ENCODE measurements at places on chromosomes 6 and 20.

GRCh38 chr6:41626022-41626421 lies 12.2 kb upstream of the MDFI start:
- no peak for DNase-seq

- DNase-seq, result no peak
Observed at GRCh38 chr20:16639027-16639941, 66.0 kb upstream of the KIF16B start.

GRCh38 chr6:16635810-16636602 lies 125.3 kb downstream of the ATXN1 start:
- DNase-seq, result no peak

- DNase-seq, result no peak
Observed at GRCh38 chr6:169215201-169215681, 38.4 kb downstream of the THBS2 start.

DNA sequence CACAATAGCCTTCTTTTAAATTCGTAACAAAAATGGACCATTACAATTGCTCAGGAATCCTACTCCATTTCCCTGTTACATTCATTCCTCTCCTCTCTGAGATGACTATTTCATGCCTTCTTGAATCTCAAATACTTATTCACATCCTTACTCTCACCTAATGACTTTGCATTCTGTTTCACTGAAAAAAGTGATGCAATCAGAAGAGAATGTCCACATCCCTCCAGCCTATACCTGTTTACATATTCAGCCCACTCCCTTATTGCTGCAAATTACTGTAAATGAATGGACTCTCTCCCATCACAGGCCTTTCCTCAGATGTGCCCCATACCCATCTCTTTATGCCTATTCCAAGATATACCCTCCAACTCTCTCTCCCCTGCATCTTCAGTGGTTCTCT lies 8.6 kb downstream of the TAAR1 start:
- no peak for DNase-seq

DNA sequence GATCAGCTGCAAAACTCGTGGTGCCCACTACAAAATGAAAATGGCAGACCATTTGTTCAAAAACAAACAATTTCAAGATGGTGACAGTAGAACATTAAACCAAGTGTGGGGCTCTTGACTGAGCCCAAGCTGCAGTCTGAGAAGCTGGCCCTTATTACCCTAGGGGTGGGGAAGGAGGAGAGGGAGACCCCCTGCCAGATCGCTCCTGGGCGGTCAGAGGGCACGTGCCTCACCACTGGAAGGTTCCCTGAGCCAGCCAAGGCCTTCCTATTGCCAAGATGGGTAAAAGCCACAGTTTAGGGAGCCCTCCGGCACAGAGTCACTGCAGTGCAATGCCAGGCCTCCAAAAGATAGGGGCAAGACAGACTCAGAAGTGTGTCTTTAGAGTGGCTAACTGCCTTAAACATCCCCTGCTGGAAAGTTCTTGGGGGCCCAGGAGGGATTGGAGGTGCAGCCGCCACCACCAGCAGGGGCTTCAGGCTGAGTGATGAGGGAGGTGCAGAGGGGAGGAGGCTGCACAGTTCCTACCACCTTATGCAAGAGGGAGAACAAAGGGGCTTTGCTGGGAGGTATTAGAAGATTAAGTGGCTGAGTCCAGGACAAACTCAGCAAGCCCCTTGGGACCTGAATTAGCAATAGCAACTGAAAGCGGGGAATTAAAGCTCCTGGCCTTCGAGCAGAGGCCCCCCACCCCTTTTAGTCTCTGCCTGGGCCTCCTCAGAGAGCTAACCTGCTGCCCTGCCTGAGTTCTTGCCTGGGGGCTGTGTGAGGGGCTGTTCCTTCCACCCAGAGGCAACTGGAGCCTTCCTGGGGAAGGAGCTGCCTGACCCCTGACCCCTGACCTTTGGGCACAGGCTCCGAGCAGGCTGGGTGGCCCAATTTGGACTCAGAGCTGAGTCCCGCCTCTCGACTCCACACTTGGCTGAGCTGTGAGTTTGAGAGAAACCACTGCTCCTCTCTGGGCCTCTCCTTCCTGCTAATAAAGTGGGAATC lies 88.4 kb downstream of the VEGFA start:
- DNase-seq, result no peak

DNA sequence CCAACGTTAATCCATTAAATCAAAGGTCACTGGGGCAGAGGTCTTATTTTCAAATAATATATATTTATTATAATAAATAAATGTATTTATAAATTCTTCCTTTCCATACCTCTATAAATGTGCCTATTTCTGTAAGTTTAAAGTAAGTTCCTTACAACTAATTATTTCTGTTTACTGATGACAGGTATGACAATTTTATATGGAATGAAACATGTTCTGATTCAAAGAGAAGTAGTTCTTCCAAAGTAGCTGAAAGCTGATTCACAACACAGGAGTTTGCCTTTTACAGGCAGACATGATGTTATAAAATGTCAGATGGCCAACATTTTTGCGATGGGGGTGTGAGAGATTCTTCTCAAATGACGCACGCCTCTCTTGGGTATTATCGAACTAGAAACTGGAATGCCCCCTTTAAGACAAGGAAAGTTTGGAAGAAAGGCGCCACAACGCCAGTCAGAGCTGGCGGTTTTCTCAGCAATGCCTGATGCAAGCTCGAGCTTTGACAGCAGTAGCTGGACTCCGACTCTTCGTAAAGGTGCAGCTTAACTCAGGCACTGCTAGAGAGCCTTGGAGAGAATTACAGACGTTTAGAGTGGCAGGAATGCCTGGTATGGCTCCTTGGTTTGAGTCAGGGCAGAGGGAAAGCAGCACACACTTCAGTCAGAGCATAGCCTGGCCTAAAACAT lies 92.1 kb downstream of the FOXC1 start:
- DNase-seq, result no peak

GRCh38 chr20:53294804-53295203 lies 298.8 kb downstream of the ZNF217 start:
- DNase-seq, result no peak

GRCh38 chr6:99178168-99178567 lies 171.3 kb downstream of the FAXC start:
- no peak for DNase-seq

DNA sequence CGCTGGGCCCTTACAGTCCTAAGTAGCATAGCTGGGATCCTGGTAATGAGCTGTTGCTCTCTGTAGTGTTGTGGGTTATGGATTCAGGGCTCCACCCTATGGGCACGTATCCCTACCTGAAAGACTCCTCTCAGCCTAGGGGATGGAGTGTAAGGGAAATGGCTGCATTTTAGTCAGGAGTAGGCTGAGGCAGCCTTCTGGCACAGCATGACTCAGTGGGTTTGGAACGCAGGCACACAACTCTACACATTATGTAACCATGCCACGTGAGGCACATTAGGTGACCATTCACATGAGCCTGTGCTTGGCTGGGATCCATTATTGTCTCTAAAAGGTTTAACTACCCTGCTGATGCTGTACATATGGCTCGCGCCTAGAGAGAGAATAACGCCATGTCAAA lies 27.8 kb downstream of the HDDC2 start:
- no peak for DNase-seq

DNA sequence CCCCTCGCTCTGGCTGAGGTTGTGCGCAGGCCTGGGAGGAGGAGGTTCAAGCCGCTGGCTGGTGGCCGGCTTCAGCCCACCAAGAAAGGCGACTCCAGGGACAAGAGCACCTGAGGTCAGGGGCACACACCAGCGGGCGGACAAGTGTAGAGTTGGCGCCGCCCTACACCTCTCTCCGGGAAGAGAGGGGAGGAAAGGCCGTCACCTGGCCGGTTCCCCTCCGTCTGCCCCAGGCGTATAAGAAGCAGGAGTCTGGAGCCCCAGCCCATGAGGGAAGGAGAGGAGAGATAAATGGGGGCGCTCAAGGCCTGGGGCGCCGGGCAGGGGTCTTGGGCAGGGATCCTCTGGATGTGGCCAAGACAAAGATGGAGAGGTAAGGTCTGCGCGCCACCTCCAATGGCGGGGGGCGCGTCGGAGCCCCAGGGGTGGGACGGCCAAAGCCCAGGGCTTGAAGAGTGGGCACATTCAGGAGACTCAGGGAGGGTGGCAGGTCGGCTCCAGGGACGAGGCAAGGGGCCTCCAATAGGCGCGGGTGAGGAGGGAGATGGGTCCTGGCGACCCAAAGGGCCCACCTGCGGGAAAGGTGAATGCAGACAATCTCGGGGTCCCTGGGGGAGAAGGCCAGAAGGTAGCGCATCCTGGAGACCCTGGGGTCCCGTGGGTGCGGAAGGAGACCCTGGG lies 826 bp downstream of the RIMS4 start:
- DNase-seq, result no peak

Measured in stimulated activated CD4-positive, alpha-beta T cell treated with anti-CD3 and anti-CD28 coated beads, Interleukin-15, amount 100 ng/mL, for 48 hours (primary cell).